ENCODE measurements at places on chromosomes 11 and 22.

- no peaks in the 10 kb centered on the region for H3K27me3 ChIP-seq
- no peak for DNase-seq
- H3K4me1 ChIP-seq: no peaks in the 10 kb centered on the region
- no peak overlapping the region for H3K4me3 ChIP-seq
- no peak overlapping the region for H3K27ac ChIP-seq
- H3K36me3 ChIP-seq: no peaks in the 10 kb centered on the region
These were observed 5.9 kb upstream of the ARL14EP start for GRCh38 chr11:30317030-30317429.

DNA sequence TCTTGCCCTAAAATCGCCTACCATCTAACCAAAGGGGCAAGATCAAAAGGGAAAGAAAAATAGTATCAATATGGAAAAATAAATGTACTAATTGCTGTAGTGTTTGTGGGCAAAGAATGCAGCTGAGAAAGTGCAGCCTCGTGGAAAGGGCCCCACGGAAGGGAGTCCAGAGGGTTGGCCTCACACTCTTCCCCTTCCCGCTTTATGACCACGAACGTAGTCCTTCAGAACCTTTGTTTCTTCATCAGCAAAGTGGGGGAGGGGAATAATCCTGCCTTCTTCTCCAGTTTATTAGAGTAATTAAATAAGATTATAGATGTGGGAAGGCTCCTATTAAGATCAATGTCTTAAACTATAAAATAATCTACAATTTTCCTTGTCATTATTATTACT, 41.0 kb downstream of the FLI1 start:
- peaks cover 4% of the 10 kb centered on the region for H3K4me1 ChIP-seq
- H3K4me3 ChIP-seq: no peak overlapping the region
- H3K36me3 ChIP-seq: no peaks in the 10 kb centered on the region
- DNase-seq: no peak
- no peaks in the 10 kb centered on the region for H3K27me3 ChIP-seq

DNA sequence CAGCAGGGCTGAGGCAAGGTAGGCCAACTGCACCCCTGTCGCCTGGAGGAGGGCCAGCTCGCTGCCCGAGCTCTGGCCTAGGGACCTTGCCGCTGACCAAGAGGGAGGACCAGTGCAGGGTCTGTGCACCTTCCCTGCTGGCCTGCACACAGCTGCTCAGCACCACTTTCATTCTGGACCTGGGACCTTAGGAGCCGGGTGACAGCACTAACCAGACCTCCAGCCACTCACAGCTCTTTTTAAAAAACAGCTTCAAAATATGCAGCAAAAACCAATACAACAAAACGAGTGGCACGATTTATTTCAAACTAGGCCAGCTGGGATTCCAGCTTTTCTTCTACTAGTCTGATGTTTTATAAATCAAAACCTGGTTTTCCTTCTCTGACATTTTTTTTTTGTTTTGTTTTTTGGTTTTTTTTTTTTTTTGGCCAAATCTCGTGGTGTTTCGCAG, 18.0 kb downstream of the RSPH14 start:
- H3K4me1 ChIP-seq: peaks cover 4% of the 10 kb centered on the region
- H3K4me3 ChIP-seq: no peak overlapping the region
- peaks cover 5% of the 10 kb centered on the region for H3K36me3 ChIP-seq
- DNase-seq: no peak
- H3K27ac ChIP-seq: no peak overlapping the region
- H3K27me3 ChIP-seq: no peaks in the 10 kb centered on the region

DNA sequence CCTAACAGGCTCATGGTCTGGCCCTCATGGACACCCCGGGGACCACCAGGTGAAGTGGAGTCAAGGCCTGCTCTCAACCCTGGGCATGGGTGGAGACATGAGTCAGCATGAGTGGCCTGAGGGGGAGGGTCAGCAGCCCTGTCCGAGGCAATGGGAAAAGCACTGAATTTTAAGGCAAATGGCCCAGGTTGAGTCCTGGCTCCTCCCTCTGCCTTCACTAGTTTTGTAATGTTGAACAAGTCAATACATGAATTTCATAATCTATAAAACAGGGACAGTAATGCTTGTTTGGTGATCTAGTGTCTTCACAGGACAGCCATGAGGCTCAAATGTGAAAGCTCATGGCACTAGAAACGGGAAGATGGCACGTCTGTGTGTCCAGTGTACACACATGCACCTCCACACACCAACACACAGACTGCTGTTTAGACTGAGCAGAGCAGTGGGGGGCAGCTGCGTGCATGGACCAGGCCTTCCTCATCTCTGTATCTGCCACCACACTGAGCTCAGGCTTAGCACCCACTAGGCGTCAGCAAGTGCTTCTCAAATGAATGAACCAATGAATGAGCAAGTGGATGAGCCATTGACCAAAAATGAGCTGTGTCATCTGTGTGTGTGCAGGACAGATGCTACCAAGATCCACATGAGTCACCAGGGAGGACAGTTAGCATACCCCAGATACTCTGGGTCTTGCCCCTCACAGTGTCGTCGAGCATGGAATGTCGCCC, 63.4 kb downstream of the NRXN2 start:
- peaks cover 3% of the 10 kb centered on the region for H3K4me1 ChIP-seq
- no peak overlapping the region for H3K27ac ChIP-seq
- H3K27me3 ChIP-seq: no peaks in the 10 kb centered on the region
- DNase-seq: no peak

GRCh38 chr11:19466314-19466713, 225.6 kb upstream of the E2F8 start:
- DNase-seq: no peak
- H3K27ac ChIP-seq: no peak overlapping the region
- no peaks in the 10 kb centered on the region for H3K27me3 ChIP-seq
- H3K4me3 ChIP-seq: no peak overlapping the region
- H3K36me3 ChIP-seq: no peaks in the 10 kb centered on the region
- peaks cover under 1% of the 10 kb centered on the region for H3K4me1 ChIP-seq

DNA sequence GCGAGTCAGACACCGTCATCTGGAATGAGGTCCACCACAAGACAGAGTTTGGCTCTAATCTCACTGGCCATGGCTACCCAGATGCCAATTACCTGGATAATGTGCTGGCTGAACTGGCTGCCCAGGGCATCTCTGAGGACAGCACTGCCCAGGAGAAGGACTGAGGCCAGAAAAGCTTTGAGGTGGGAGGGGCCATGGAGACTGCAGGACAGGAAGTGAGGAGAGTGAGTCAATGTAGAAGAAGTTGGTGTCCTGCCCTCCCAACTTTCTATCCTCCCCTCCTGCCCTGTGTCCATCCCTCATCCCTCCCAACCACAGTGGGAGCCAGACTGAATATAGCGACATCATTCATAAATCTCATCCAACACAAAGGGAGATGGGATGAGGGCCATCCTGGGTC, 8.0 kb downstream of the MPEG1 start:
- H3K4me3 ChIP-seq: no peak overlapping the region
- no peaks in the 10 kb centered on the region for H3K4me1 ChIP-seq
- H3K27ac ChIP-seq: no peak overlapping the region

GRCh38 chr22:22914726-22915669, 27.4 kb downstream of the IGLL5 start:
- no peak overlapping the region for H3K4me3 ChIP-seq
- H3K27me3 ChIP-seq: no peaks in the 10 kb centered on the region
- H3K4me1 ChIP-seq: no peaks in the 10 kb centered on the region
- no peak overlapping the region for H3K27ac ChIP-seq

DNA sequence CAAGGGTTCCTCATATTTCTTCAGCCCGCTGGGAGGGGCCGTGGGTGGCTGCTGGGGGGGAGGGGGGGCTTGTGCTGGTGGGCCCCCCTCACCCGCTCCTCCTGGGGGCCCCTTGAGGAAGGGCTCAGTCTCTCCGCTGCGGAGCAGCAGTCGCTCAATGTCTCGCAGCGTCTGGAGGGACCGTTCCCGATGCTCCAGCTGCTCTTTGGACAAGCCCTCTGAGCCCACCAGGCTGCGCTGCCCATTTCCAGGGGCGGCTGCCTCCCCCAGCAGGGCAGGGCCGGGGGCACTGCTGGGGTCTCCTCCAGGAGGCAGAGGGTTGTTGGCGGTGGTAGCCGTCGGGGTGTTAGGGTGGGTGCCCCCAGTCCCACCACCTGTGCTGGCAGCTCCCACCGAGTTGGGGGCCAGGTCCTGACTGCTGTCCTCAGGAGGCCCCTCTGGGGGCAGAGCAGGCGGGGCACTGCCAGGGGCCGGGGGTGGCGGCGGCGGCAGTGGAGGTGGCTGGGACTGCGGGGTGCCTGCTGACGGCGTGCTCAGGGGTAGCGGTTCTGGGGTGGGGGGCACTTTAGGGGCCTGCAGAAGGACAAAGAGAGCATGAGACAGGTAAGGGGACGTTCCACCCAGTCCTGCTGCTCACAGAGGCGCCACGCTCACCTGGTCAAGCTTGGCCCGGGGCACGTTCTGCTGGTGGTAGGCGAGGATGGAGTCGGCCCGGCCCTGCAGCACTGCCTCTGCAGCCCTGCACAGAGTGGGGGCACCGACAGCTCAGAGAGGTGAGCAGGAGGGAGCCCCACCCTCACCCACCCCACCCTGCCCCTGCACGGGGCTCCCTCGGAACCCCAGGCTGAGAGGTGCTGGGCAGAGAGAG, 18.9 kb downstream of the CXCR5 start:
- H3K27ac ChIP-seq: no peak overlapping the region
- DNase-seq: no peak
- peaks cover 5% of the 10 kb centered on the region for H3K4me1 ChIP-seq
- no peaks in the 10 kb centered on the region for H3K27me3 ChIP-seq
- H3K4me3 ChIP-seq: no peak overlapping the region

DNA sequence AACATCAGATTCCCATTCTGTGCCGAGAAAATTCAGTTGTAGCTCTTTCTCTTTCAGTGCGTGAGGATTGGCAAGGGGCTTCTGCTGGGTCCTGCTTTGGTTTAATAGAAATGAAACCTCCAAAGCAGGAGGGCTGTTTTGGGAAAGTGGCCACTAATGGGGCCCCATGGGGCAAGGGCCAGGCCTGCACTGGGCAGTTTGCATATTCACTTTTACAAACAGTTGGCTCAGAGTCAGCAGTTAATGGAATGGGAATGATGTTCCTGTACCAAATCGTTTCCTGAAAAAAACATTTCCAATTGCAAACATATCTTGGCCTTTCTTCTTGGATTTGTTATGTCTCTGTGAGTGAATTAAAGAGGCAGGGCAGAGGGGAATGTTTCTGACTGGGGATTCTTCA, 92.1 kb downstream of the PARVA start:
- H3K27me3 ChIP-seq: no peaks in the 10 kb centered on the region
- no peaks in the 10 kb centered on the region for H3K4me1 ChIP-seq
- no peak for DNase-seq
- no peak overlapping the region for H3K4me3 ChIP-seq
- H3K27ac ChIP-seq: no peak overlapping the region

DNA sequence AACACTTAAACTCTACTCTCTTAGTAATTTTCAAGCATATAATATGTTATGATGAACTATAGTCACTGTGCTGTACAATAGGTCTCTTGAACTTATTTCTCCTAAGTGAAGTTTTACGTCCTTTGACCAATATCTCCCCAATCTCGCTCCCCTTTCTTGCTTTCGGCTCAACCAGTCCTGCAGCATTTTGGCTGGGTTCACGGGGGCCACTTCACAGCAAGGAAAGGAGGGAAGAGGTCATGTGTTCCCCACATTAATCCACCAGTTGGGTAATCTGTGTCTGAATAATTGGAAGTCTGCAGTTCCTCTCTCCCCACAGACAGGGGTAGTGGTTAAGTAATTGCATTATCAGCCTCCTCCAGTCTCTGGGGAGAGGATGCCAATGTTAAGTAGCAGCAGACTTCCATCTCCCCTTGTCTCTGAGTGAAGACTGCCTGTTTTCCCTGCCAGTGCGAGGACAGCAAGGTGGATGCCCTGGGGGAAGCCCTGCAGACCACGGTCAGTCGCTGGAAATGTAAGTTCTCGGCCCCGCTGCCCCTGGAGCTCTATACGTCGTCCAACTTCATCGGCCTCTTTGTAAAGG, 59.2 kb upstream of the CRTAM start:
- no peaks in the 10 kb centered on the region for H3K36me3 ChIP-seq
- no peaks in the 10 kb centered on the region for H3K27me3 ChIP-seq
- H3K4me1 ChIP-seq: no peaks in the 10 kb centered on the region
- H3K4me3 ChIP-seq: no peak overlapping the region
- H3K27ac ChIP-seq: no peak overlapping the region
- no peak for DNase-seq

DNA sequence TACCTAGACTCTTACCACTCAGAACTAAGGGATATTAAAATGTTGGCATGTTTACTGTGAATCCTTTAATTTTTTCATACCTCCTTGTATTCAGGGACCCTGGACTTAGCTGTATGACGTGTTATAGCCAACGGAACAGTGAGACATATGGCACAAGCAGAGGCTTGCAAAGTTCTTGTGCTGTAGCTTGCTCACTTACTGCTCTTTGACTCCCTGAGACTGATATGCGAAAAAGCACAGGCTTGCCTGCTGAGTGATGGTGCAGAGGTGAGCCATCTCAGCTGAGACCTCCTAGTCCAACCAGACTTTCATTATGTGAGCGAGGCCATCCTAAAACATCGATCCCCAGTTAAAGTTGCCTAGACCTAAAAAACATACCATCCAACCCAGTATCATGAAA, 811.0 kb downstream of the METTL15 start:
- no peak for DNase-seq
- H3K27me3 ChIP-seq: no peaks in the 10 kb centered on the region
- no peaks in the 10 kb centered on the region for H3K36me3 ChIP-seq
- no peak overlapping the region for H3K4me3 ChIP-seq
- H3K27ac ChIP-seq: no peak overlapping the region

- no peak overlapping the region for H3K27ac ChIP-seq
- DNase-seq: no peak
- H3K4me1 ChIP-seq: no peaks in the 10 kb centered on the region
- H3K27me3 ChIP-seq: no peaks in the 10 kb centered on the region
These were observed 55.8 kb downstream of the PPME1 start for GRCh38 chr11:74226907-74227306.

DNA sequence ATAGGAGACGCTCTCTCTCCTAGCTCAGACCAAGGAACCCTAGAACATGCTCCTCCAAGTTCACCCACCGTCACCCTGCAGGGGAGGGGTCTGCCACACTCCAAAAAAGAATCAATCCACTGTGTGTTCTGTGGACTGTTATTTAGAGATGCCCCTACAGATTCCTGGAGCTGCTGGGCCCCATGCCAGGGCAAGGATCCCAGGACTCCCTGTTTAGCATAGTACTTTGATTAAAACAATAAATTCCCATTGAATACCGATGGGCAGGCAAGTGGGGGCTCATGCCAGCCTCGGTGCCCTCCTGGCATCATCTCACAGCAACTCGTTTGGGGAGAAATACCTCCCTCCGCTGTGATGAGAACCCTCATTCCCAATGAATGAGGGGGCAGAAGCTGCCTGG, 247.5 kb downstream of the ST3GAL4 start:
- H3K4me1 ChIP-seq: no peaks in the 10 kb centered on the region
- no peak overlapping the region for H3K4me3 ChIP-seq
- no peaks in the 10 kb centered on the region for H3K27me3 ChIP-seq
- DNase-seq: no peak

DNA sequence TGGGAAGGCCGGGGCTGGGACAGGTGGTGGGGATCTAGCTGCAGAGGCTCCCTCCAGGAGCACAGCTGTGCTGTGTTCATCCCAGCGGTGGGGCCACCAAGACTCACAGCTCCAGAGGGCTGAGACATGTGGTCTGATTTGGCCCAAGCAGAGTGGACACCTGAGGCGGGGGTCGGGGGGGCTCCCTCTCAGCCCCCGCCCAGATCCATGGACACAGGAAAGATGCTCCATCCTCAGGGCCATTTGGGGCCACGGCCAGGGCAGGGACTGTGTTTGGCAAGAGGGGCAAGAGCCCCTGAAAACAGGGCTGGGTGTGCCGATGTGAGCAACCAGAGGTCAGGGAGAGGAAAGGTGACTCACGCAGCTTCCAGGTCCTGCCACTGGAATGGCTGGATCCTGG, 219.4 kb downstream of the BRD1 start:
- no peak overlapping the region for H3K4me3 ChIP-seq
- no peaks in the 10 kb centered on the region for H3K4me1 ChIP-seq
- H3K27ac ChIP-seq: no peak overlapping the region
- no peak for DNase-seq
